ENCODE measurements at places on chromosomes 13 and 19.
A peak's percentile ranks its signal among the peaks of the same experiment; 100 is the strongest.

- DNase-seq: no peak
Measured at GRCh38 chr13:20418953-20419352, 106.7 kb downstream of the CRYL1 start.

DNA sequence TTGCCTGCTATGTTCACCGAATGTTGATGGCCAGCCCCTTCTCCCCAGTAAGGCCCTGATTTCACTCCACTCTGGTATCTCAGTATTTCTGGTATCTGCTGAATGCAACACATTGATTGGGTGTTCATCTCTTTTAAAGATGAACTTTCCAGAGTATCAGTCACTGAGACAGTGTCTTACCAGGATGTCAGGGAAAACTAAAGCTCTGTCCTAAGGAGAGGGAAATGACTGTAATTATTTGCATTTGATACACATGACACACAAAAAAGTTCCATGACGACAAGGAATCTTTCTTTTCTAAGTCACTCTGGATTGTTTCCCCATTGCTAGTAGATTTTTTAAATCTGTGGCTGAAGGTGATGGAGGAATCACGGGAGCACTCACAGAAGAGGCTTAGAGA, 2.2 kb downstream of the GPC5 start:
- DNase-seq: no peak

GRCh38 chr19:18809149-18809868, 18.2 kb upstream of the COMP start:
- DNase-seq: no peak

DNA sequence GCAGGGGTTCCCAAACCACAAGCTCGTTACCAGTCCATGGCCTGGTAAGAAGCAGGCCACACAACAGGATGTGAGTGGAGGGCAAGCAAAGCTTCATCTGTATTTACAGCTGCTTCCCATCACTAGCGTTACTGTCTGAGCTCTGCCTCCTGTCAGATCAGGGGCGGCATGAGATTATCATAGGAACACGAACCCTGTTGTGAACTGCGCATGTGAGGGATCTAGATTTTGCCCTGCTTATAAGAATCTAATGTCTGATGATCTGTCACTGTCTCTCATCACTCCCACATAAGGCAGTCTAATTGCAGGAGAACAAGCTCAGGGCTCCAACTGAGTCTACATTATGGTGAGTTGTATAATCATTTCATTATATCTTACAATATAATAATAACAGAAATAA, 677.4 kb upstream of the SLITRK6 start:
- no peak for DNase-seq

- DNase-seq: no peak
Measured at GRCh38 chr13:82636119-82636518, 1246.2 kb downstream of the SLITRK1 start.

DNA sequence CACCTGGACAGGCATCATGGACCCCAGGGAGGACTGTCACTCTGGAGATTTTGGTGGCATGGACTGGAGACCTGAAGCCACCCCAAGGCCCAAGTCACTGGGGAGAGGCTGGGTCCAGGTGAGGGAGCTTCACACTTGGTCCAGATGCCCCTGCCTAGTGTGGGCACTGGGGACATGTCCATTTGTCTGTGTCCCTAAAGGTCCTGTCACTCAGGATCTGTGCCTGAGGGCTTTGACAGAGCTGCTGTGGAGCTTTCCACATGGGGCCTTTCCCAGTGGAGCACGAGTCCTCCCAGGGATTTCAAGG, 40.5 kb upstream of the CEACAM8 start:
- no peak for DNase-seq

DNA sequence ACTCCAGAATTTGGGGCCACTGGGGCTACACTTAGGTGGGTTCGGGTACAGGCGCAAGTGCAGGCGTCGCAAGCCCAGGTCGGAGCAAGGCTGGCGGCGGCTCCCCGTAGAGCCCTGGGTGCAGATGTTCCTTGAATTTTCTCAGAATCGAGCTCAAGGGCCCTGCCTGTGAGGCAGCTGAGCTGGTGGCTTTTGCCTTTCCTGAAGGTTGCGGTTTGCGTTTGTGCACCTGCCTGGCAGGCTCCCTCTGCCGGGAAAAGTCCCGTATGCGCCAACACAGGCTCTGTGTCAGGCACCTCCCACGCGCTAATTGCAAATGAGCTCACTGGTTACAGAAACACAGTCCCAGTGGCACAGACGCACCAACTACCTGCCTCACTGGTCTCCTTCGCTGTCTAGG, 5.9 kb downstream of the DOHH start:
- DNase-seq: peak; percentile 63

- no peak for DNase-seq
Measured at GRCh38 chr13:32079587-32079986, 48.0 kb downstream of the FRY start.

GRCh38 chr19:39814595-39814994, 19.4 kb downstream of the DYRK1B start:
- DNase-seq: no peak

- no peak for DNase-seq
Measured at GRCh38 chr19:6613711-6614110, 22.8 kb upstream of the CD70 start.

DNA sequence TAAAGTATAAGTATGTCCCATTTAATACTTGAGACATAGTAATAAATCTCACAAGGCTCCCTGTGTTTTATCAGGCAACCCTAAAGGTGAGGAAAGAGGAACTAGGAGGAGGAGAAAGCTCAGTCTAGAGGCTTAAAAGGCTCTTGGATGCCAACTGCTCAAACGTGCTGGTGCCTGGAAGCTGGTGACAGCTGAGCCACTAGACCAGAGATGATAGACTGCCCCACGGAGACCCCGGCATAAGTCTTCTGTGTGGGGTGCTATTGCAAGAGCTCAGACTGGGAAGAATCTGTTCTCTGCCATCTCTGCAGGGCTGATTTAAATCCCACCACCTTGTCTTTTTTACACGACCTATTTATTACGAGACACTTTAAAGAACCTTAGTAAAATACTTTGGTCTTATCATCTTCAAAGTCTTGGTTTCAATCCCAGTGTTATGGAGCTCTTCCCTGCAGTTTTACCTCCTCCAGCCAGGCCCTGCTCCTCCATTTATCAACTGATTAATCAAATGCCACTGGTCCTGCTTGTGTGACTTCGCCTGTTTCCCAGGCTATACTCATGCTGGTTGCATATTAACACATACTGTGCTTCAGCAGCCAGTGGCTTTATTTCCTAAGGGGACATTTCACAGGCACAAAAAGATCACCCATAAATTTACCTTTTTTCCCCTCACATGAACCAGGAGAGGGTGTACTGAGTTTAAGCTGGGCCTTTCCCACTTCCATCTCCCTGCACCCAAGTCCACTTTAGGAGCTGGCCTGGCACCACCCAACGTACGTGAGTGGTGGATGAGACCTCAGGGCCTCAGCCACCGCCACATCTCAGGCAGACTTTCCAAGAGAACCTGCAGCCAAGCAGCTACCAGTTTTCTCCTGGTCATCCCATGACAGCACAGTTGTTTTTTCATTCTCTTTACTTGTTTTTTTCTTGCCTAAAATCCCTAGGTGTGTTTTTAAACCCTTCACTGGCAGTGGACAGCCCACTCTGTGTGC, 7.8 kb upstream of the ATP12A start:
- DNase-seq: no peak

DNA sequence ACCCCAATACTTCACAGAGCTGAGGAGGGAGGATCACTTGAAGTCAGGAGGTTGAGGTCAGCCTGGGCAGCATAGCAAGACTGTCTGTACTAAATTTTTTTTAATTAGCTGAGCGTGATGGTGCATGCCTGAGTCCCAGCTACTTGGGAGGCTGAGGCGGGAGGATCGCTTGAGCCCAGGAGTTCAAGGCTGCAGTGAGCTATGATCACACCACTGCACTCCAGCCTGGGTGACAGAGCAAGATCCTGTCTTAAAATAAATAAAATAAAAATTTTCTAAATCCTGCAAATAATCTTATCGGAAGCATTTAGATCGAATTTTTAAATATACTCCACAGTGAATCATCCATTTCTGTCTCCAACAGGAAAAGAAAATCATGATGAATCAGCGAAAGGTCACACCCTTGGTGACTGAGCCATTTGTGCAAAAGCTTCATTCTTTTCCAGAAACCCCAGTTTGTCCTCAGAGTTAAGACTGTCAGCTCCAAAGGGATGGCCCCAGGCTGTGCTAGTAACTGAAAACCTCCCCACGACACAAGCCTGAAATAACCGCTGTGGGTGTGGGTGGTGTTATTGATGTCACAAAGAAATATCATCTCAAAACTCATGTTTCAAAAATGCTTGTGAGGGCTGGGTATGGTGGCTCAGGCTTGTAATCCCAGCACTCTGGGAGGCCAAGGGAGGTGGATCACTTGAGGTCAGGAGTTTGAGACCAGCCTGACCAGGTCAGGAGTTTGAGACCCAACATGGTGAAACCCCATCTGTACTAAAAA, 167.6 kb downstream of the PTPRS start:
- DNase-seq: no peak

All from stimulated activated CD4-positive, alpha-beta T cell treated with anti-CD3 and anti-CD28 coated beads, Interleukin-4, amount 100 ng/mL, for 48 hours (primary cell).